Activated CD8-positive, alpha-beta memory T cell treated with anti-CD3 and anti-CD28 coated beads, Interleukin-2, amount 10 ng/mL, durations not matched to agents 7 days and 5 days (primary cell): ENCODE measurements at places on chromosomes 1 and 21.
A peak's percentile ranks its signal among the peaks of the same experiment; 100 is the strongest.

DNA sequence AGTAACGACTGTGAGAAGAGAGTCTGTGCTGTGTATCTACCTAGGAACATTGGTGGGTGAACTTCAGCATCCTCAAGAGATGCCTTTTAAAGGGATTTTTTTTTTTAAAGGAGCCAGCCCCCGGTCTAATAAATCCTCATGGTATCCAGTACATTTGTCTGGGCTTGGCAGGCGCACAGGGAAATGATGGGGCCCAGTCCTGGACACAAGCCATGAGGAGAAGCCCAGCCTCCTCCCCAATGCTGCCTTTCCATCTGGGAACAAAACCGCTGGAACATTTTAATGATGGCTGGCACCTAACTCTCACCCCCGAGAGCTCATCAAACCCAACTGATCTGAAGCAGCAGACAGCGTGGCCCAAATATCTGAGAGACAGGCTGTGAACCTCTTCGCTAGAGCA, 64.2 kb downstream of the ACOT7 start:
- DNase-seq, result no peak

- DNase-seq, result no peak
Observed at GRCh38 chr1:228151180-228151925, 1.6 kb downstream of the GJC2 start.

- no peak for DNase-seq
Observed at GRCh38 chr1:195908121-195908520, 700.1 kb downstream of the KCNT2 start.

DNA sequence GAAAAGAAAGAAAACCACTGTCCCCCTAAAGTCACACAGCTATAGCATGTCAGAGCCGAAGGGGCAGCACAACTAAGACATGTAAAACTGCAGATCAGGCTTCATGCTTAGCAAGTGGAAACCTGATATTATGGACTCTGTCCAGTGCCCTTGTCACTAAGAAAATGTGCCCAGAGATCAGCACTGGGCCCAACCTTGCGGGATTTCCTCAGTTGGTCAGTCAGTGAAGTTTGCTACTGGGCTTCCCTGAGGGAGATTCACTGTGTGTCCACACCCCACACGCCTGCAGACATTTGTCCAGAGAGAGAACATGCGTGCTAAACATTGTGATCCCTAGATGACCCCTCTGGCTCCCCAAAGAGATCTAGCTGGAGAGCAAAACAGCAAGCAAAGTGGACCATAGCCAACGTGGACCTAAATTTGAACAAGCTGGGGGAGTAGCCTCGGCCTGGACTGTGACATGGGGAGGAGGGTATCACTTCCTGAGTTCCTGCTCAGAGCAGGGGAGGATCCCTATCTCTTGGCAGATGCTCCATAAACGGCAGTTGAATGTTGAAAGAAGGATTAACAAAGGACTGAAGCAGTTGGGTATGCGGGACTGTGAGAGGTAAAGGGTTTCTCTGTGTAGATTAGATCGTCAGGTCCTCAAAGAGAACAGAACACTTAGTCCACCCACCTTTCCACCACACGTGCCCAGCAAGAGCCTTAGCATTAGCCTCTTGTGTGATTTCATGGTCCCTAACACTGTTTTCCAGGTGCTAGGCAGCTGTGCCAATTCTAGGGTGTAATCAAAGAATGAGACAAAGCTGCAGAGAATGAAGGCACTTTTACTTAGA, 53.6 kb downstream of the GLUL start:
- no peak for DNase-seq

- peak; percentile 22 for DNase-seq
Observed at GRCh38 chr1:167446966-167447365, 71.4 kb downstream of the CD247 start.

- DNase-seq, result no peak
Observed at GRCh38 chr1:217134857-217135568, 411.8 kb upstream of the ESRRG start.

GRCh38 chr1:78856096-78856495, 150.4 kb downstream of the ADGRL4 start:
- no peak for DNase-seq

DNA sequence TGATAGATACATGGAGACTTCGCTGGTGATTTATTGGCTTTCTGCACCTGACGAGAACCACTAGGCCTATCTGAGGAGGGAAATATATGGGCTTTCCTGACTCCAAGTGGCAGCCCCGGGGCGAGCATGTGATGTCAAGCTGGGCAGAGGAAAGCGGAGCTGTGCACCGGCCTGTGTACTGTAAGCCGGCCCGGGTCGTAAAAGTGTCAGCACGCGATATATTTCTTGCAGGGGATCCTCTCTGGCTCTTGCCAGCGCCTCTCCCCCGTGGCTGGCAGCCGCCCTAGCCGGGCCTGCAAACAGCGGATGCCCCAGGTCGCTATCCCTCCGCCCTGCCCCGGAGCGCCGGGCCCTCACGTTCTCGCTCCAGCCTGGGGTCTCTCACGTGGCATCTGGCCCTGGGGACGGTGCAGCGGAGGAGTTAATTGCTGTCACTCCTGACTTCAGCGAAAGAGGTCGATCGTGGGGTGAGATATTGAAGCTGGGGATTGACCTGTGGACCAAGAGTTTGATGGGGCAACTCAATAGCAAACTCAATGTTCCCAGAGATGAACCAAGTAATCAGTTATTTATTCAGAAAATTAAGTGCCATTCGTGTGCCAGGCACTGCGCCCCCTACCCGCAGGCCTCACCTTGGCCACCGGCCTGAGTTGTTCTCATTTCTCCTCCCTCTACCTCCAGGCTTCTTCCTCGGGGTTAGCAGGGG, 41.0 kb upstream of the HAO2 start:
- DNase-seq, result no peak

DNA sequence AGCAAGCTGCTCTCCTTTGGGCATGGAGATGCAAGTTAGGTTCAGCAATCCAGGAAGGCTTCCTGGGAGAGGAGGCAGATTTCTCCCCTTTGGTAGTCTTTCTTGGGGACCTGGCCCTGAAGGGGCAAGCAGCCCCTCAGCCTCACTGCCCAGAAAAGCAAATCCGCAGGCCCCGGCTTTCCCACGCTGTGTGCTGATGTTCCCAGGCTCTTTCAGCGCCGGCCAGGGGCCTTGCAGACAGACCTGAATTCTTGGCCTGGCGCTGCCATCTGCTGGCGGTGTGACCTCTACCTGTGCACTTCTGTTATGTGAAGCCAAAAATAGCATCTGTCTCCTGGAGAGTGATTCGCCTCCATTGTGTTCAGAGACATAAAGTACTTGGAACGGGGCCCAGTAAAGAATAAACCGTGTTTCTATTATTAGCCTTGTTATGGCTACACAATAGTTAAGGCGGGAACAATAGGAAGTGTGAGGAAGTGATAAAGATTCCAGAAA, 64.8 kb downstream of the ALPL start:
- DNase-seq, result peak; percentile 48

GRCh38 chr1:66693856-66694255, 58.4 kb upstream of the DYNLT5 start:
- DNase-seq, result no peak

DNA sequence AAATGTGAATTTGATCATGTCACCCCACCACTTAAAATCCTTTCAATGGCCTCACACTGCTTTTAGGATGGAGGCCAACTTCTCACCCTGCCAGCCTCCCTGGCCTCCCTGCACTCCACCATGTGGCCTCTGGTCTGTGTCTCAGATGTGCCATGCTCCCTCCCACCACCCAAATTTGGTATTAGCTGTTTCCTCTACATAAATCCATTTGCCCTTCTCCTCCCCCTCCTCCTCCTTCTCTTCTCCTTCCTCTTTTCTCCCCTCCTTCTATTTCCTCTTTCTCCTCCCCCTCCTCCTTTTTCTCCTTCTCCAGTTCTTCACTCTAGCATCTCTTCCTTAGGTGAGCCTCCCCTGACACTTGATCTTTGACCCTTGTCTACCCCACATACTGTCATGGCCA, 16.7 kb upstream of the GUCA2B start:
- DNase-seq, result no peak

DNA sequence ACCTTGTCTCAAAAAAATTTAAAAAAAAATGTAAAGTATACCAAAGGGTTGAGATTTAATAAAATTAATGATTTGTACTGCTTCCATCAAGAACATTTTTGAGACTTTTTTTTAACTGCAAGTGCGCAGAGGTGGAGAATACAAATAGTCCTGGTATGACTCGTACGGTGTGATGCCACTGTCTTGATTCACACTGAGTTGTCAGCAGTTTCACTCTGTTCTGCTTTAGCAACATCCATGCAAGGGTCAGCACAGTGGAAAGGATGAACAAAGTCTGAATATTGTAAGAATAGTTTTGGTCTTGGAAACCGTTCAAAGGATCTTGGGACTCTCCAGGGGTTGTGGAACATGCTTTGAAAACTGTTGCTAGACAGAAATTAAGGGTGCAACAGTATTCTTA, 40.2 kb downstream of the EXO1 start:
- no peak for DNase-seq

- no peak for DNase-seq
Observed at GRCh38 chr1:7610106-7610731, 160.9 kb upstream of the VAMP3 start.

GRCh38 chr21:26169611-26170470, 729 bp downstream of the APP start:
- peak; percentile 43 for DNase-seq

- DNase-seq, result no peak
Observed at GRCh38 chr1:107941123-107941522, 23.9 kb downstream of the VAV3 start.

- DNase-seq, result no peak
Observed at GRCh38 chr1:47818682-47819573, 178.3 kb downstream of the TRABD2B start.

DNA sequence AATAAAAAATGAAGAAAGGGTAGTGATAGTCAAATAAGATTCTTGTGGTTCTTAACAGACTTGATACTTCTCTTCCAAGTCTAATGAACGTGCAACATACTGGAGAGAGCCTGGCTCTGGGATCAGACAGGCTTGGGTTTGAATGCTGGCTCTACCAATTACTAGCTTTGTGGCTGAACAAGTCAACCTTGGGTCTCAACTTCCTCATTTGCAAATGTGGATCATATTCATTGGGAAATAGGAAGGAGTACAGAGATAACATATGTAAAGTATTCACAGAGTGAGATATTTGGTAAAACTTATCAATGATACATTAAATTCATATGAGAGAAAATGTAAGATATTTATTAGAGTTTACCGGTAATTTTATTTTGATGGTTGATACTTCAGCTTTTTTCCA, 2.0 kb downstream of the EDEM3 start:
- DNase-seq, result no peak

DNA sequence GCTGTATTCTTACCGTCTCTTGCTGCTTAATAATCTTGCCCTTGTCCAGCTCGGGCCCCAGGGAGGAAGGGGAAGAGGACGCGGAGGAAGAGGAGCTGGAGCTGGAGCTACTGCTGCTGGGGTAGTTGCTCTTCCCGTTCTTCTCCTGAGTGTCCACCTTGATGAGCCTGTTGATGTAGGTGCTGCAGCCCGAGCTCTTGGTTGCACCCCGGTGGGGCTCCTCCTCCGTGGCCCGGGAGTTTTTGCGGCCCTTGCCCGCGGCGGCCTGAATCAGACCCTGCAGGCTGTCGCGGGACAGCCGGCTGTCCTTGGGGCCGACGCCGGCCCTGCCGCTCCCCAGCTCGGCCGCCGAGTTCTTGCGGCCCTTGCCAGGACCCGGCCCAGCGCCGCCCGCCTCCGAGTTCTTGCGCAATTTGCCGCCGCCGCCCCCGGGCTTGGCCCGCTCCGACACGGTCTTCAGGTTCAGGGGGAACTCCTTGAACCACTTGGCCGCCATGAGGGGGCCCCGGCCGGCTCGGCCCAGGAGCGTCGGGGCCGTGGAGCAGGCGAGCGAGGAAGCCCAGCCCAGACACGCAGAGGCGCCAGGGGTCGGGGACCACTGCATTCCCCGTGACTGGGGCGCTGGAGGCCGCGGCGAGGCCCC, 475 bp upstream of the TDRD10 start:
- DNase-seq, result no peak

- DNase-seq, result peak; percentile 76
Observed at GRCh38 chr1:113978863-113979702, at the start of gene OLFML3. OLFML3 (plus strand) TSS chr1:113979474; CDS start chr1:113979517, 43 bp downstream.

DNA sequence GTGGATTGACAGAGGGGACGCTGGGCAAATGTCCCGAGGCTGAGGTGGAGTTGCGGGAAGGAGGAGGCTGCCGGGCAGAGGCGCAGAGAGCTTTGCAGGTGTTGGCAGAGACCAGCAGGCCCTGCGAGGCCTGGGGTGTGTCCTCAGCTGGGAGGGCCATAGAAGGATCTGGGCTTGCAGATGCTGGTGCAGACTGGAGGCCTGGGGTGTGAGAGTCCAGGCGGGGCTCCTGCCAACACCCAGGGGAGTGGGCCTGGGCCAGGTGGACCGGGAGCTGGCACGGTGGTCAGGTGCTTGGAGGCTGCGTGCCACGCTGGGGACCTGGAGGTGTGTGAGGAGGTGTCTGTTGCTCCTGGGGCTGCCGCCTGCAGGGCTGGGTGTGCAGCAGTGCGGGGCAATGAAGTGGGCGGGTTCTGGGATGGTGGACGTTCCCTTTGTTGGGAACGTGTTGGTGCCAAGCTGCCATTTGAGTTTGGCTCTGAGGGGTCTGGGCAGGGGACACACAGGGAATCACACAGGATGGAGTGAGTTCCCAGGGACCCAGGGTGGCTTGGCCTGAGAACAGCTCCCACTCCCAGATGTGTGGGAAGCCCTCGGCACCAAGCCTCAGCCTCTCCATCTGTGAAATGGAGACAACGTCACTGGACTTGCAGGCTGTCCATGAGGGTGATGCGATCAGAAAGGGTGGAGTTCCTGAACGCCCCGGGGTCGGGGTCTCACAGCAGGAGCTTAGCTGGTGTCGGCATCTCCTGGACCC, 39.9 kb upstream of the POFUT2 start:
- no peak for DNase-seq

- no peak for DNase-seq
Observed at GRCh38 chr1:110476028-110476765, 25.2 kb downstream of the PROK1 start.

GRCh38 chr1:19815801-19816736, 986 bp upstream of the RNF186 start:
- DNase-seq, result no peak

DNA sequence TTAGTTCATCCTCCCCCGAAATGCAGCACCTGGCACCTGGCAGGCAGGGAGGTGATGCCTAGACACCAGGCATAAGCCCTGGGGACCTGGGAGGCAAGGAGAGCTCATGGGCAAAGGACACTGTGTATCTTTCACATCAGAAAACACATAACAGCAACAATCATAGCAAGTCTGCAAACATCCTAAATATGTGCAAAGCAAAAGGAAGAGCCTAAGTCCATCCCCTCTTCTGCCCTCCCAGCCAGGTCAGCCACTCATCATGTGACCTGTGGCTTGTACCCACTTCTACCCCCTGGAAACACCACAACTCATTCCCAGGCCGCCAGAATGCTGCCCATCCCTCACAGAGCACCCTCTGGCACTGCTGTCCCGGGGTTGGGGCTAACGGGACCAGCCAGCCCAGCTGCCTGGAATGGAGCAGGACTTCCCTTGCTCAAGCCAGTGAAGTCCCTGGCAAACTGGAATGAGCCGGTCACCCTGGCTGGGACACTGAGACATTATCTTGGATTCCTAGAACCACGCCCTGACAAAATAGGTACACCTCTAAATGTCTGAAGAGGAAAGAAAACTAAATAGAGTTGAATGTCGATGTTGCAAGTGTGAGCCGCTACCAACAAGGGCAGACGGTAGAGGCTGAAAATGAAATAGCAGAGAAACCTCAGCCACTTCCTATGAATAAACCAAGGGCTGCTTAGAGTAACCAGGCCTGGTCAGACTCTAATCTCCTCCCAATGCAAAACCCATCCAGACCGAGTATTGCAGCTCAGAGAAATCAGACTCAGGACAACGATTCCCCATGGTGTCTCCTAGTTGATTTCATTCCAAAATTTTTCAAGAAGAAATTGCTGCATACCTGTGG, 29.4 kb downstream of the TMPRSS2 start:
- DNase-seq, result no peak

- DNase-seq, result no peak
Observed at GRCh38 chr21:19122356-19122755, 718.8 kb upstream of the TMPRSS15 start.

- no peak for DNase-seq
Observed at GRCh38 chr1:51899022-51899421, 20.5 kb upstream of the NRDC start.
